Right renal cortex interstitium (tissue), 3 donors: ENCODE measurements at places on chromosomes 11 and 22. TPM values are rescaled to one million over a fixed set of nuclear protein-coding genes. Genes with fewer than 3 reads are reported as not detected.

GRCh38 chr11:6315811-6316425, 4.4 kb downstream of the CAVIN3 start:
- no peak for DNase-seq

The KRTAP5-1 gene
- 0.18 TPM for polyA plus RNA-seq

DNA sequence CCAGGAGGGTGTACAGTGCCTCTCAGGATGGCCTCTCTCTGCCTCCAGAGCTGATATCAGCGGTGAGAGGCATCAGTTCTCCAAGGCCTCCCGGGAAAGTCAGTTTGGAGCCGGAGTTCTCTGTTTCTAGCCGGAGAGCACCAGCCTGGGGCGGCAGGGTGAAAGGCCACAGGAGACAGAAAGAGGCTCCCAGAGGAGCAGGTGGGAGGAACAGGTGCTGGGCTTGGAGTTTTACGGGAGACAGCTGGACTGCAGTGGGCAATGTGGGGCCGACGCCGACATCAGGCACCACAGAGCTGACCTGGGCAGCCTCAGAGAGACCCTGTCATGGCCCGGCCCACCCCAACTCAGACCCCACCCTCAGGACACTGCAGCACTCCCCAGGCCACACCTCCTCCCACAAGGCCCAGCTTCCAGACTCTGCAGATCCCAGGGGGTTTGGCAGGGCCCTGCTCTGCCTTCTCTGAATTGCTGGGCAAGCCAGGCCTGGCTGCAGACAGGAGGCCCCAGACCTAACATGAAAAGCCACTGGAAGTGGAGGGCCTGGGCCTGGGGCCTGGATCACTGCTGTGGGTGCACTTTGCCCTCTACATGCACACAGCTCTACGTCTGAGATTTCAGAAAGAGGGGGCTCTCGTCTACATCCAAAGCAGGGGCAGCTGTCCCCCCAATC, 885.6 kb downstream of the BRD1 start:
- DNase-seq, result no peak

DNA sequence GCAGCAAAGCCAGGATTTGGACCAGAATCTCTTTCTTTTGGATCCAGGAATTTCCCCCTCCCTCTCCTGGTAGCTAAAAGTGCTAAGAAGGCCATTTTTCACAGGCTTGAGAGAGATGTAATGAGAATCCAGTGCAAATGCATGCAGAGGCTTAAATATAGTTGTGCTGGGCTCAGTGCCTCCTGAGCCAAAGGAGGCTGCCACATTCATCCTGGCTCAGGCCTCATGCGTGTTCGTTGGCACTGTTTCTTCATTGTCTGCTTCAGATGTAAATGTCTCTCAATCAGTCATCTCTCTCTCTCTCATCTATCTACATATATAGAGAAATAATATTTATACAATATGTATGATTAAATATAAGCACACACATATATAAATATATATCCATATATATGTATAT, 83.6 kb downstream of the INSC start:
- no peak for DNase-seq

DNA sequence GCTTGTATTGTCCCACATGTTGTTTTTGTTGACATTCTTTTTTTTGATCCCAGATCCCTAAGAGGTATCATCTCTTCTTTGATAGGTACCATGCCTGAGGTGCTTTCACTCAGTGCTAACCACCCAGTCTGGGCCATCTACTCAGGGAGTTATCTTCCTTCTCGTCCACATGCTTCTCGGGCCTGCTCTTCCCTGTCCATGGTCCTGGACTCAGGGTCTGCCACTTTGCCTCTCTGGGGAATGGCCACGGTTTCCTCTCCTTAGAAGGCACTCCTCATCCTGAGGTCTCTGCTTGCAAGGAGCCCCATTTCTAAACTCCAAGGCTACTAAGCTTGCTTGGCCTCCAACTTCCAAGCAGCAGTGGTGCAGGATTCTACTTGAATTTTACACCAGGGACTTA, 227.0 kb upstream of the NCAM1 start:
- peak; percentile 57 for DNase-seq
